ENCODE measurements at places on chromosomes 5 and 9. TPM values are rescaled to one million over a fixed set of nuclear protein-coding genes. Genes with fewer than 3 reads are reported as not detected.

The GFRA3 gene
- 0.19 TPM for total RNA-seq

The KCNIP1 gene
- total RNA-seq: not detected

The PPP2R2B gene
- total RNA-seq: 6.7 TPM

The BTNL3 gene
- not detected for total RNA-seq

The CATSPER3 gene
- 0.82 TPM for total RNA-seq

The TMEM245 gene
- 25.9 TPM for total RNA-seq
